Left renal pelvis (tissue), 4 donors: ENCODE measurements at places on chromosomes 2 and 18. TPM values are rescaled to one million over a fixed set of nuclear protein-coding genes. Genes with fewer than 3 reads are reported as not detected.

DSG2 gene
- 12.3 TPM for polyA plus RNA-seq

ABCB11 gene
- not detected for polyA plus RNA-seq

CAPN13 gene
- 0.16 TPM for polyA plus RNA-seq

TXNL4A gene
- polyA plus RNA-seq, result 97.3 TPM

RASGRP3 gene
- 18.0 TPM for polyA plus RNA-seq

ZNF804A gene
- 1.3 TPM for polyA plus RNA-seq

ATOH8 gene
- polyA plus RNA-seq, result 13.6 TPM

UGT1A8 gene
- not detected for polyA plus RNA-seq

GRCh38 chr18:33277431-33277830 is 163.1 kb downstream of the CCDC178 start:
- DNase-seq, result no peak

- DNase-seq, result no peak
Measured at GRCh38 chr2:39781697-39782096, 2.6 kb upstream of the THUMPD2 start.

GRCh38 chr2:14676371-14676770 is 43.9 kb downstream of the LRATD1 start:
- DNase-seq, result no peak

- DNase-seq, result no peak
Measured at GRCh38 chr2:437756-438393, 150.0 kb upstream of the ALKAL2 start.

DNA sequence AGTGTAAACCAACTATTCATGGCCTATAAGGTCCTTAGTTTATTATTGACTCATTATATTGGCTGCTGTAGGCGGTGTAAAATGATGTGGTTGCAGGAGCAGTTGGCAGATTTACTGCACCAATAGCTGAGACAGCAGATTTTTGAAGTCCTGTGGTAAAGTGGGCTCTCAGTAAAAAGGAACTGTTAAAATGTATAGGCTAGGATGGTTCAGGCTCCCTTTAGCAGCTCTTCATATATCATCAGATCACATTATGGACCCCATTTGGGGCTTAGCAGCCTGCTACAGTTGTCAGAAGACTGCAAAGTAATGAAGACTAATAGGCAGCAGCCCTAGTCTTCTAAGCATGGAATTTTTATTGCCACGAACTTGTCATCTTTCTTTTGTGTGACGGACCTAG is 27.8 kb downstream of the MTX2 start:
- DNase-seq, result no peak

GRCh38 chr2:11348209-11348749 is 3.8 kb upstream of the ROCK2 start:
- no peak for DNase-seq
